Pancreas (tissue), 10 donors: ENCODE measurements at places on chromosomes 2 and 18.

DNA sequence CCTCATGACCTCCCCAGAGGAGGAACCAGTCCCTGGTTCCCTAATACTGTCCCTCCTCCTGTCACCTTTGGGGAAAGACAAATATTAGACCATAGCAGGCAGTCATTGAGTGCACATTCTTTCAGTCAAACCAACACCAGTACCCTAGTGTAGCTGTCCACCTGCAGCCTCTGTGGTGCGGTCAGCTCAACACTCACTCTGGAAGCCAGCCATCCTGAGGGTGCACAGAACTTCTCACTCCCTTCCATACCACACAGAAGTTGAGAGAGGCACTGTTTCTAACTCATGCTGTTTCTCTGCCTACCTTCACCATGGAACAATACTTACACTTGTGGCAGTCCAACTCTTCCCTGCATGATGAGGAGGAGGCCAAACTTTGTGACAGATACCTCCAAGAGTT, 232.6 kb upstream of the FBXO11 start:
- DNase-seq: no peak

GRCh38 chr2:127695491-127696472, 5.5 kb upstream of the SFT2D3 start:
- DNase-seq: no peak

DNA sequence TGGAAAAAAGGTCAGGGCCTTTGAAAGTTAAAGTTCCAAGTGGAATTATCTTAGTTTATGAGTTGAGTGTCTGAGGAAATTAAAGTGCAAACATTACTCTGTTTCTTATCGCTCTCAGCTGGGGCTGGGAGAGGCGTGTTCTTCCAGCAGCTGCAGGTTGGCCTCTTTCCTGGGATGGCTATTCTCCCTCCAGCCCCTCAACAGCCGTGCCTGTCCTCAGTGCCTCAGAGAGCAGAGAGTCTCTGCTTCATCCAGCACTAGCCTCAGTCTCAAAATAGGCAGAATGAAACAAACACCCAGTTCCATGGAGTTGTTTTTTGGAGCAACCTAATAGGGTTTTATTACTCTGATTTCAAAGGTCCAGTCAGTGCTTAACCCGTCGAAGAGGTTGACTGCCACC, 298.1 kb downstream of the GALR1 start:
- peak; percentile 70 for DNase-seq

- no peak for DNase-seq
Observed at GRCh38 chr2:100812116-100812515, 7.8 kb upstream of the NPAS2 start.

DNA sequence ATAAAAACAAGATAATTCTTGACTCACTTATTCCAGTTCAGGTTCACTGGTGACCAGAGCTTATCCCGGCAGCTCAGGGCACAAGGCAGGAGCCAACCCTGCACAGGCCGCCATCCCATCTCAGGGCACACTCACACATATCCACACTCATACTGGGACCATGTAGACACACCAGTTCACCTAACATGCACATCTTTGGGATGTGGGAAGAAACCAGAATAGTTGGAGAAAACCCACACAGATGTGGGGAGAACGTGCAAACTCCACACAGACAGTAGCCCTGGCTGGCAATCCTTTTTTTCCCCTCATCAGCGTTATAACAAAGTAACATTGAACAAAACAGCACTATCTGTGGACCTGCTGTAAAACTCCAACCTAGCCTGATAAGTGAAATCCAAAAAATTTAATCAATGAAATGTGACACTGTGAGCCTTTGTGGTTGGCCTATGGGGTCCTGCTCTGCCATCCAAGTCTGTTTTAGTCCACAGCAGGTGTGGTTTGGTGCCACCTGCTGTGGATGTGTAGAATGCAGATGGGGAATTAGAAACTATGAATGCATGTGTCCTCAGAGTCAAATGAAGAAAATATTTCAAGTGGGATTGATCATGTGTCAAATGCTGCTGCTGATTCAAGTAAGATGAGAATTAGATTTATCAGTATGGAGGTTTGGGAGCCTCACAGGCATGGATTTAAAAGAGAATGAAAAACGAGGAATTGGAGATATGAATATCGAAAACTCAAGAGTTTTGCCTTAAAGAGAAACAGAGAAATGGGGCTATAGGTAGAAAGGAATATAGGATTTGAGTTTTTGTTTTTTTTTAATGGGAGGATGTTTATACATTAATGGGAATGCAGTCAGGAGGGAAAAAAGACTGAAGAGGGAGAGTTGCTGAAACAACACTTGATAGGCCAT, 47.0 kb downstream of the UGP2 start:
- no peak for DNase-seq

DNA sequence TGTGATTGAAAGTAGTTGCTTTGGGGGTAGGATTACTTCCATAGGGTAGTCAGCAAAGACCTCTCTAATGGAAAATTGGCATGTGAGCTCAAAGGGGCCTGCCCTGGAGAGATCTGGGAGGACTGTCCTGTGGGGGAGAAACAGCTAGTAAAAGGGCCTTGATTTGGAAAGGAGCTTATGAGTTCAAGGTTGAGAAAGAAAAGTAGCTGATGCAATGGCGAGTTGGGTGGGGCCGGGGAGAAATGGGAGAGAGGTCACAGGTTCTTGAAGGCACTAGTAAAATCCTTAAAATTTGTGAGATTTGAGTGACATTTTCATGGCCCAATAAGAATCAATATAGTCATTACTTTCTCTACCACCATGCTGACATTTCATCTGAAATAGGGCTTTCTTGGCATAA, 82.0 kb upstream of the CCDC195 start:
- no peak for DNase-seq

DNA sequence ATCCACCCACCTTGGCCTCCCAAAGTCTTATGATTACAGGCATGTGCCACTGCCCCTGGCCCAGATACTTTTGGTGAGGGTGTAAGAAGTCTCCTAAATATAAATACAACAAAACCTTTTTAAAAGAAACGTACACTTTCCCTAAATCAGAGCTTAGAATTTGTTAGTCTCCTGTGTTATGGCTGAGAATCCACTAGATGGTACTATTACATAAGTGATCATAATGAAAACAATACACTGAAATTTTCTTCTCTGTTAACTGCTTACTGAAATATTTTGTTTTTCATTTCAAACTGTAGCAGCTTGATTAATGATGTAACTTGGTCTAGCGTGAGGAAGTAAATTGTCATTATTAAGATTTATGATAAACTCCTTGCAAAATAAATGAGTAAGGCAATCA, 74.8 kb upstream of the FAM98A start:
- no peak for DNase-seq

- DNase-seq: no peak
Observed at GRCh38 chr2:88049622-88050021, 6.0 kb downstream of the KRCC1 start.

- DNase-seq: no peak
Observed at GRCh38 chr18:14947482-14948162, 199.7 kb downstream of the ANKRD30B start.

DNA sequence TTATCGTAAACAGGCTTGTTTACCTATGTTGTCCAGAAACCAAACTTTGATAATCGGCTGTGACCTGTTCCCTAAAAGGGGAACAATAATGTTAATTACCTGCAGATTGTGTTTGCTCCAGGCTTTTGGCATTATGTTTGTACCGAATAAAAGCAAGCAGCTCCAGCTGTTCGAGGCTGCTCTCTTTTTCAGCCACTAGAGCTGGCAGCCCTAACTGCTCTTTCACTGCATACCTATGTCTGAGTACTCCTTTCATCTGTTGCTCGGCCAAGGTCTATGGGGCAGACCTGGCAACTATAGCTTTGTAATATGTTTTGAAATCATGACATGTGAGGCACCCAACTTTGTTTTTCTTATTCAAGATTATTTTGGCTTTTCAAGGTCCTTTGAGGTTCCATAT, 77.8 kb upstream of the EHBP1 start:
- no peak for DNase-seq

DNA sequence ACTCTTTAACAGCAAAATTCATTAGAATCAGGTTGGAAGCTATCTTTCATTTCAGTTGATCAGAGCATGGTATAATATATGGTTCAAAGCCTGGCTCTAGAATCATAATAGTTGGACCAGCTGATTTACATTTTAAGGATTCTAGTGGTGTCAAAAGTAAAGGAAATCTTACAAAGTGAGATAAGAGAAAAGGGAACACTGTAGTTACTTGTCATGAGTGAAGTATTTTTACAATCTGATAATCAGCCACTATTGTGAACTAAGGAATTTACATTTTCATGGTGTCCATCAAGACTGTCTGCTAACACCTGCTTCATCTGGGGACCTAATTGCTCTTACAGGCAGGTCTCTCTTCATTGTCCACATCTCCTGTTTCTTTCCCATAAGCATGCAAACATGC, 161.1 kb downstream of the SLC39A10 start:
- DNase-seq: no peak

- no peak for DNase-seq
Observed at GRCh38 chr2:46559261-46559660, 79.9 kb downstream of the TMEM247 start.

DNA sequence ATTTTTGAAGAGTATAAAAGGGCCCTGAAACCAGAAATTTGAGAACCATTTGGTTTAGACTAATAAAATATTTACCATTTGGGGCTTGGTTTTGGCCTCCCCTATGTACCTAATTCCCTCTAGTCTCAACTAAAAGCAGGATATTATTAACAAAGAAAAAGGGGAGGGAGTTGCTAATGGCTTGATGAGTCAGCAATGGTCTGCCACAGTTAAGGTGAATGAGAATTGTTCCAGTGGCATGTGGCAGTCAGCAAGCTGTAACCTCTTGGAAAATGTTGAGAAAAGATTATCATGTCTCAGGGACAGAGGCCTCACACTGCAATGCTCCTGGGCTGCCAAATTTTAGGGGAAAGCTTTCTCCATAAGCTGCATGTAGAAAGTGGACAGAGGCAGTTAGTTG, 20.1 kb upstream of the SLC39A10 start:
- DNase-seq: no peak

- DNase-seq: no peak
Observed at GRCh38 chr2:191303140-191304005, 58.2 kb downstream of the MYO1B start.

DNA sequence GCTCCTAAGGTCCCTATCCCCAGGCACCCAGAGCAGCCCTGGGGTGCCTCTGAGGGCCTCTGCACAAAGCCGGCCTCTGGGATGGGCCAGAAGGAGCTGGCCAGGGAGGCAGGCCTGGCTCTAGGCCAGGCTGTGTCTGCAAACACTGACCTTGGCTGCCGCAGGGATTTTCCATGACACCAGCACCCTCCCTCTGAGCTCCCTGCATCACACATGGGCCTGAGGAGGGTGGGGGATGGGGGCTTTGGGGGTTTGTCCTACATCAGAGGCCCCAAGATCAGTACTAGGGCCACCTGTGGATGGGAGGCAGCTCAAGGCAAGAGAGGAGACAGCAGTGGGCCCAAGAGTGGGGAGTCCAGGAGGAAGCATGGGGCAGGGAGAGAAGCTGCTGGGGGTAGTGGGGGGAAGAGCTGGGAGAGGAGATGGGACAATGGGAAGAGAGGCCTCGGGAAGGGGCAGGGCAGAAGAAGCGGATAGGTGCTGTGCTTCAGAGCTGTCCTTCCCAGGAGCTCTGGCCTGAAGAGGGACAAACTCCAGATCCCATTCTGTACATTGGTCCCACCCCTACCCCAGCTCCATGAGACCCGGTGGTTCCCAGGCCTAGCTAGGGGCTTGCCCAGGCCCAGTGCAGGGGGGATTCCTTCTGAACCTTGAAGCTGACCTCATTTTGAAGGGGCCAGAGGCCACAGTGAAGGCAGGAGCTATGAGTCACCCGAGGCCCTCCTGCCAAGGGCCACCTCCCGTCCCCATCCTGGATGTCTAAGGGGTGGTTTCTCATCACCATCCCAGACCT, 28.0 kb downstream of the KCNK3 start:
- DNase-seq: peak; percentile 95

DNA sequence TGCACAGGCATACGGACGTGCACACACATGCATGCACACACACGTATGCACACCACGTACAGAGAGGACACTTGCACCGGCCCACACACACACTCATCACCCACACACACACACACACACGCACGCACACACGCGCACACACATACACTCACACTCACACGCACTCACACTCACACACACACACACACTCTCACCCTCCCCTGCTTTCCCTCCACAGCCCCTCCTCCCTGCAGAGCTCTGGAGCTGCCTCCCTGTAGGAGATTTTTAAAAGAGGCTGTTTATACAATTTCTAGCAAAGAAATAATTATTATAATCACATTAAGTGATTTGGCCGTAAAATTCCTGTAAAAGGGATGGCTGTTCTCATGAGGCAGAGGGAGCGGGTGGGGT, 36.5 kb upstream of the SNED1 start:
- no peak for DNase-seq

DNA sequence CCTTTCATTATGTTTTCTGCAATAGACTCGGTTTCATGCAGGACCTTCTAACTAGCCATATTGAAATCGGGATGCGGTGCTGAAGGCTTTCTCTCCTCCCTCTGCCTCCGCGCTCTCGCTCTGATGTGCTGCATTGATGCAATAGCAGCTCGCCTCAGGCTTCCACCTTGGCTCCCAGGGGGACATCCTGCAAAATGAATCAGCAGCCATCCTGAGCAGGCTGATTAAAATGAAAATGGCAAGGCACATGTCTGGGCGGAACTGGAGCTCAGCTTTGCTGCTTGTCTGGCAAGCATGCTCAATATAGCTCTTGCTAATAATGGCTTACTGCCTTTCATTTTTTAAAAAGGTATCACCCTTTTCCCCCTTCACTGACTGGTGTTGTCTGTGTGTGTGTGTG, 806 bp upstream of the MYT1L start:
- no peak for DNase-seq

DNA sequence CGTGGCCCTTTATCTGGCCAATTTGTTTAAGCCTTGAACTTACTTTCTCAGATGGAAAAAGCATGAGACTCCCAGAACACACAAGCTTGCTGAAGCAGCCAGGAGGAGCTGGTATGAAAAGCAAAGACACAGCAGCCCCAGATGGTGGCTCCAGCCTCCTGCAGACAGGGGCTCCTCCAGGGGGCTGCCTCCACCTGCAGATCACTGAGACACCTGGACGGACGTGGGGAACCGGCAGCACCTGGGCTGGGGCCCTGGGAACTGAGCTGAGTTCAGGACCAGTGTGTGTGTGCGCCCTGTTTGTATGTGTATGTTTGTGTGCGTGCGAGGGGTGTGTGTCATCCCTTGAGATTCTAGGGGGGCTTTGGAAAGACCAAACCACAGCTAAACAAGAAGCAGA, 8.6 kb downstream of the CYS1 start:
- no peak for DNase-seq

DNA sequence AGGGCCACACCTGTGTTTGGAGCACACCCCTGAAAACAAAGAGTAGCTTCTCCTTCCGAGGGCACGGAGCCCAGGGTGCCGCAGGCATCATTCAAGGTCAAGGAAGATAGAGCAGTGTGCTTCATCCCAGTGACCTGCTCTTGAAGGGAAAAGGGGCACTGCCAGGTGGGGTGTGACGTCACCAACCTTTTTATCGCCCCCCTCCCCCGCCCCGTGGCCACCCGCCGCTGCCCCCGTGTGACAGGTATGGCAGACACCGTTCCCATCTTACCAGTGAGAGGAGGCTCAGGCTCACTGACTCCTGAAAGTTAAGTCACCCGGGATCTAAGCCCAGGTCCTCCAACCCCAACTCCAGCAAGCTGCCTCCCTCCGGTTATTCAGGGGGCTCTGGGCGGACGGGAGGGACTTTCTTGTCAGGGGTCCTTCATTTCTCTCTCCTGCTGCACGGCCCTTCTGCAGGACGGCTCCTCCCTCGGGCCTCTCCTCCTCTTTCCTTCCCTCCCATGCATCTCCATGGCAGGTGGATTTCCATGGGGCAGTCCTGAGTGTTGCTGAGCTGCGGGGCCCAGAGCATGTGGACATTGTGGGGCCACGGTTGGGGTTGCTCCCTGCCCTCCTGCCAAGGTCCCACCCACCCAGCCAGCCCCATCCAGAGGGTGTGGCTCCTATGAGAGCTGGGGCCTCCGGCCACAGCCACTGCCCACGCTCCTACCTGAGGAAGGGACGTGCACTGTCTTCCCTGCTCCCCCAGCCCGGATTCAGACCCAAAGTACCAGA, 114.1 kb upstream of the HDAC4 start:
- no peak for DNase-seq
